ENCODE measurements at places on chromosomes 16 and 17.

GRCh38 chr17:67998466-67998865 lies 2.2 kb upstream of the C17orf58 start:
- DNase-seq = no peak

DNA sequence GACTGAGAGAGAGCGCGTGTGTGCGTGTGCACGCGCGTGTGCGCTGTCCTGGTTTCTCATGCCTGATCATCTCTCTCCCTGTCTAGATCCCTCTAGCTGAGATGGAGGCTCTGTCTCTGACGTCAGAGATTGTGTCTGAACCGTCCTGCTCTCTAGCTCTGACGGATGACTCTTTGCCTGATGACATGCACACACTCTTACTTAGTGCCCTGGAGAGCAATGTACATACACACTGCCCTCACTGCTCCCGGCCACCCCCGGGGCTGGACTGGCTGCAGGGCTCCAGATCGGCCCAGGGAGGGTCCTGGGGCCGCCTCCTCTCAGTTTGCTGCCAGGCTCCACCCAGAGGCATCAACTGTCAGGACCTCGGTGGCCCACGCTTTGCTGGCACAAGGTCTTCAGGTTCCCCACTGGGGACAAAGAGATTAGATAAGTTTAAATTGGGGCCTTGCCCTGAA lies 13.1 kb upstream of the ABCC3 start:
- DNase-seq = no peak

DNA sequence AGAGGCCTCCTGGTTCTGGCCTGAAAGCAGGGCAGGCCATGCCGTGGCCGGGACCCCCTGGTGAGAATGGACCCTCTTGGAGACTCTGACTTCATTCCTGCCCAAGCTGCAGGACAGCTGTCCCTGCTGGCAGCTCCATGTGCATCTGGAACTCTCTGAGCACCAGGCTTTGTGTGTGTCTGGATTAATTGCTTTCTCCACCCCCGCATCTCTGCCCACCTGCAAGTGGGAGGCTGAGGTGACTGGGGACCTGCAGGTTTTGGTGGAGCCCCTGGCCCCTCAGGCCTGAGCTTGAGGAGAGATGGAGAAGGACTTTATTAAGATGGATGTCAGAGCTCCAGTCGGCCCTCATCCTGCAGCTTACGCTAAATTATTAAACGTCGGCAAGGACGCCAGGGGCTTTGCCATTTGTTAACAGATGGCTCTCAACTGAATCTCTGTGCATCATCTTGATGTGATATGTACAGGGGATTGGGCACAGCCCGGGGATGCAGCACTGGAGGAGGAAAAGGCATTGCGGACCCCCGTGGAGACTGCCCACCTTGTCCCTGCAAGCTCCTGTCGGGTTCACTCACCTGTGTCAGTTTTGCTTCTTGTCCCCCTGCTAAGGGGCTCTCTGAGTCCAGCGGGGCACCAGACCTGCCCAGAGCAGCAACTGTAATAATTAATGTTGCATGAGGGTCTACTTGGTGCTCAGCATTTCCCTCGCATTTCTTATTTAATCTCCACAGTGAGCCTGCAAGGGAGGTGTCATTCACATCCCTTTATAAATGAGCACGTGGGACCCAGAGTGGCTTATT lies 154.1 kb upstream of the RPL38 start:
- no peak for DNase-seq

GRCh38 chr17:45050481-45051059 lies 862 bp downstream of the DCAKD start:
- DNase-seq = no peak

GRCh38 chr17:45722161-45722560 lies 62.0 kb upstream of the CRHR1 start:
- DNase-seq = no peak

DNA sequence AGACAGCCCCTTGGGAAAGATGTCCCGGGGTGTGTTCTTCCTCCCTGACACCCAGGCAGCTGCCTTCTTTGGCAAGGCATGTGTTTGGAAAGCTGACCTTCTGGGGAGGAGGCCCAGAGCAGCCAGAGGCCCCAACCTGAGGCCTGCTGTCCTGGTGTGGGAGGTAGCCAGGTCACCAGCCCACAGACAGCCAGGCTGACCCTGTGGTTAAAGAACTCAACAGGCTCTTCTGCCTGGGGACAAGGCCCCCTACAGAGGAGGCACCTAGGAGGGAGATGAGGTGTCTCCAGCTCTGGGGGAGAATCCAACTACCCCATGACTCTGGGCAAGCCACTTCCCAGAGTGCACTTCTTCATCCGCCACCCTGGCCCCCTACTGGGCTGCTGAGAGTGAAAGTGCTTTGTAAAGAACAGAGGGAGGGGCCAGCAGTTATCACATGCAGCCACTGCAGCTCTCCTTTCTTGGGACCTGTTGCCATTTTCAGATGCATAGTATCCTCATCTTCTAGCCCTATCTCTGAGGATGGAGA lies 13.1 kb upstream of the SREBF1 start:
- no peak for DNase-seq

DNA sequence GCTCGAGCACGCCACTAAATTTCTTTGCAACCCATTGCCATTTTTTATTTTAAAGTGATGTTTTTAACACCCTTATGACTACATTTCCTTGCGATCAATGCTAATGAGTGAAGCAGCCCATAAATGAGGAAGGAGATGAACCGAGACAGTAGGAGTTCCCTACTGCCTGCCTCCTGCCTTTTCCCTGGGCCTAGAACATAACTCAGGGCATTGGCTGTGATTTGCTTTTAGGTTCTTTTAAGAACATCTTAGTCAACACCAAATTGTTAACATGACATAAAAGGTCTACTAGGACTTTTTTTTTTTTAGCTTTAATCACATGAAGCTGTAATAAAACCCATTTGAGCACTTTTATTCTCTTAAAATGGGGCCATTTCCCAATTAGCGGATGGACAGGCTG lies 81.3 kb downstream of the MAP2K6 start:
- no peak for DNase-seq

DNA sequence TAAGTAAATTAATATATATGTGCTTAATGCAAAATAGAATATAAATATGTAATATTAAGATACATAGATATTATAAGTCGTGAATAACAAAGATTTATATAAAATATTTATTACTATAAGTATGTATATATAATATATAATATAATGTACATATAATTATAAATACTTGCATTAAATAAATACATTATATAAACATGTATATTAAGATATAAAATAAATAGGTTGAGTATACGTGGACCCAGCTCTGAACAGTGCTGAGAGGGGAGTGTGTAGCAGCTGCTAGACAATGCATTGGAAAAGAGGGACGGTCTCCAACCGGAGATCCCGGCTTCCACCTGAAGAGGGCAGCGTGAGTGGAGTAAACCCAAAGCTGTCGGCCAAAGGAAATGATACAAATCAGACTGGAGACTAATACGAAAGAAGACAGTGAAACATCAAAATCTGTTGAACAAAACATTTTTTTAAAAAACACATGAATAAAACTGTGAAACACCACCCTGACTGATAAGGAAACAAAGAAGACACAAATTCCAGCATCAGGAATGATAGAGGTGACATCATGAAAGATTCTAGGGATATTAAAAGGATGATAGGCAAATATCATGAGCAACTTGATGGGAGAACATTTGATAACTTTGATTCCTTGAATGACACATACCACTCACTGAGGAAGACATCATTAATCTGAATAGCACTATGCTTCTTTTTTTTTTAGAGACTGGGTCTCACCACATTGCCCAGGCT lies 125.4 kb upstream of the CHMP6 start:
- no peak for DNase-seq

GRCh38 chr17:2898255-2898926 lies 102.2 kb downstream of the RAP1GAP2 start:
- DNase-seq = no peak

DNA sequence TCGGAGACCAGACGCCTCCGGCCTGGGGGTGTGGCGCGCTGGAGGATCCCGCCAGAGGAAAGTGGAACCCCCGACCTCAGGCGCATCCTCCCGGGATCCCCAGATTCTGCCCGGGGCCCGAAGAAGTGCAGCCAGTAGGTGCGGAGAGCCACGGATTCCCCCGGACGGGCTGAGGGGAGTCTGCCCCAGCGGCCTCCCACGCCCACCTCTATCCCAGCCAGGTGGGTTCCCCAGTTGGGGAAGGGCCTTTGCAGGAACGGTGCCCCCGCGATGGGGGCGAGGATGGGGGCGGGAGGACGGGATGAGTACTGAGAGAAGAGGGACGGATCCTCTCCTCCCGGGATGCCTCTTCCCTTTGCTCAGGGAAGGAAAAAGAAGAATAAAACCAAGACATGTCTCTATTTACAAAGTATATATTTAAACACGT lies 5.1 kb downstream of the CBX8 start:
- no peak for DNase-seq

- DNase-seq = peak; percentile 31
These were observed 215.6 kb downstream of the GRIN2A start for GRCh38 chr16:9966569-9967157.

- no peak for DNase-seq
These were observed 335.9 kb upstream of the TNRC6C start for GRCh38 chr17:77622647-77623046.

DNA sequence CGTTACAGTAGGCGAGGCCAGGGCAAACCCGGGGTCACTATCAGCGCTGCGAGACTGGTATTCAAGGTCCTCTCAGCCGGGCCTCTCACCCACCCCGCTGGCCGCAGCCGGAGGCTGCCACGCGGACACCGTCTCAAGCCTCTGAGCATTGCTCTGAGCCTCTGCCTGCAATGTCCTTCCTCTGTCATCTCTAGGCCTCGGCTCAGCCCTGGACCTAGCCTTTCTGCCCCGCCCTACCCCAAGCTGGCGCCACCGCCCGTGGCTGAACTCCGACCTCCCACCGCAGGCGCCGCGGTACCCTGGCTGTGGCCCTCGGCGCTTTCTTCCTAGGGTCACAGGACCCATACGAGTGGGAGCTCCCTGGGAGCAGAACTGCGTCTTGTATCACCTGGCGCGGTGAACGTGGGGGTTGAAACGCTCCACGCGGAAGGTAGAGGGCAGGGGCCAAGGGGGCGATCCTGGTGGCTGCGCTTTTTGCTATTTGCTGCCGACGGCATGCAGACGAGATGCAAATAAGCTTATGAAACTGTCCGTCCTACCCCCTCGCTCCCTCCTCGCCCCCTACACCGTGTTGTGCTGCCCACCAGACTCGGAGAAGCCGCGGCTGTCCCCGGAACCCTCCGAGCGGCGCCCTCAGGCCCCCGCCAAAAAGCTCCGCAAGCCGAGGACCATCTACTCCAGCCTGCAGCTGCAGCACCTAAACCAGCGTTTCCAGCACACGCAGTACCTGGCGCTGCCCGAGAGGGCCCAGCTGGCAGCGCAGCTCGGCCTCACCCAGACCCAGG lies 3.7 kb downstream of the DLX4 start:
- no peak for DNase-seq

- no peak for DNase-seq
These were observed 12.7 kb downstream of the LGALS3BP start for GRCh38 chr17:78966910-78967600.

DNA sequence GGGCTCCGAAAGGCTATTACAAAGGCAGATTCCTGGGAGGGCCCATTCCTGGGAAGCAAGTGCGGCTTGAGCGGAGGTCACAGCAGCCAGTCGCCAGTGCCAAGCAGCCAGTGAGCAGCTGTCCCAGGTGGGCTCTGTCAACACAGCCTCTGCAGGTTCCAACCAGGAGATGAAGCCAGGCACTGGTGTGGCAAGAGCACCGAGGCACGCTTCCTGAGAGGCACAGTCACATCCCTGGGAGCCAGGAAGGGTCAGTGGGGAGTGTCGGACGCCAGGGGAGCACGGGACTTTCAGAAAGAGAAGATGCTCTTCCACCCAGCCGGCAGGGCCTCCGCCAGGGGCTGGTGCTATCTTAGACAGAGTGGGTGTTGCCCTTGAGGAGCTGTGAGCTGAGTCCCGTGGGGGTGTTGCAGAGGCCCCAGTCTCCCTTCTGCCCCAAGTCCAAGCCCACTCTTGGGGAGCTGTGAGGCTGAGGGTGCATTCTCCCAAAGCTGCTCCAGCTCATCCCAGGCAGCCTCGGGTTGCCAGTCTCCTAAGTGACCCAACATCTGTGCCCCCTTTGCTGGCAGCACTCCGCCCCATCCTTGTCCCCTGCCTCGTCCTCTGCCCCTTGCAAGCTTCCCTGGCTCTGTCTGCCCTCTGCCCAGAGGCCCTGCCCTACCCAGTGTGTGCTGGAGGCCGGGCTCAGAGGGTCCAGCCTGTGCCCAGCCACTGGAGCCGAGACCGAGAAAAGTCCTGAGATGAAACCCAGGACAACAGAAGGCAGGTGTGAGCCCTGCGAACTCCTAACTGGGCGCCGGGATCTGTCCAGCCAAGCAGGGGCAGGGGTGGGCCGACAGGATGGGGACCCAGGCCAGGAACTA lies 6.6 kb downstream of the UBALD1 start:
- DNase-seq = no peak

GRCh38 chr16:55372792-55373488 lies 48.9 kb downstream of the IRX6 start:
- no peak for DNase-seq

DNA sequence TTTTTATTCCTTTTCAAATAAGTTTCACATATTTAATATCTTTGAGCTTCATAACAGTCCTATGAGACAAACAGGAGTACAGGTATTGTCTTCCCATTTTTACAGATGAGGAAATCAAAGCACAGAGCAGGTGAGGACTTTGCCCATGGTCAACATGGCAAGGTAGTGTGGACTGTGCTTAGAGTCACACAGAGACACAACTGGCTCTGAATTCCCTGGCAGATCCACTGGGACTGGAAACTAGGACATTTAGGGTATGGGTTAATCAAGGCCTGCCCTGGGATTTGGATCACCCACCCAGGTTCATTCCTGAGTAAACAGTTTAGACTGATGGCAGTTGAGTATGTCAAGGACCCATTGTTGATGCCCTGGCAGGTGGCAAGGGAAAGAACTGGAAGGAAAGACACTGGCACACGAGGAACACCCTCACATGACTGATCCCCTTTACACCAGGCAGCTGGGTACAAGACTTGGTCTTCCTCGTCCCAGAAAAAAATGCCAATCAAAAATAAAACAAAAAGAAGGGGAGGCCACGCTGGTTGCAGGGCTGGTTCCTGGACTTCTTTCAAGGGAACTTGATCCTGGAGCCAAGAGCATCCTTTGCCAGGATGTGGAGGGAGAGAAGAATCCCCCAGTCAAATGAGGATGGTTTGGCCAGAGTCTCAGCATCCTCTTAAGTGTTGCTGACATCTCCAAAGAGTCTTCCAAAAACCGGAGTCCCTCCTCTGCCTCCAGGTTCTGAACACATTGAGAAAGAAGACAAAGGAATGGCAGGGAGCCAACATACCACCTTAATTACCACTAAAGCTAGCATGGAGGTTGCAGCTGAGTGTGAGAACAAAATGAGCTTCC lies 34.9 kb downstream of the CHD9 start:
- DNase-seq = no peak

DNA sequence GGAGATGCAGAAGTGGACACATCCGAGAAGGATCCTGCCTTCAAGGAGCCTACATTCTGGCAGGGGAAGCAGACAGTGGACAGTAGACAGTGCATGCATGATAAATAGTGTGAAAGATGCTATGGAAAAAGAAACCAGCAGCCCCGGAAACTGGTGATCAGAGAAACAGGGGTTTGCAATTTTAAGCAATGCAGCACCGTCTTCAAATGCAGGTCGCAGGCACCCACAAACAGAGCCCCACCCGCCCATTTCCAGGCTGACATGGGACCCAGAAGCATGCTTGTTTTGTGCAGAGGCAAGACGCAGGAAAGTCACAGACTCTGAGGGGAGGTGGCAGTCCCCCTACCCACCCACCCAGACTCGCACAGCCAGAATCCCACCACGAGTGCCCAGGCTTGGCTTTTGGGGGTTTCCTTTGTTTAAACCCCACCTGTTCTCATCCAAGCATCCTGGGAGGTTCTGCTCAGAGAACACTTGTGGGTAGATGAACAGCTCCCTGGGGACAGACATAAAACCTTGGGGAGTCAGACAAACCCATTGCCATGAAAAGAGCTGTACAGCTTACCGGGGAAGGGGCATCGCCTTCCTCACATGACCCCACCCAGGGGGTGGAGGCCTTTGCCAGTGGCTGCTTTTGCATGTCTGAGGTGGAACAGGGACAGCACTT lies 114.3 kb downstream of the MGAT5B start:
- DNase-seq = no peak

Measured in HS-5 (cell line).